Stimulated activated CD8-positive, alpha-beta memory T cell treated with anti-CD3 and anti-CD28 coated beads, Interleukin-15, amount 100 ng/mL, for 24 hours (primary cell): ENCODE measurements at places on chromosomes 4 and X.

GRCh38 chr4:21845663-21846062, 102.9 kb downstream of the KCNIP4 start:
- no peak for DNase-seq

- no peak for DNase-seq
Measured at GRCh38 chrX:130216320-130216719, 44.6 kb downstream of the RAB33A start.

DNA sequence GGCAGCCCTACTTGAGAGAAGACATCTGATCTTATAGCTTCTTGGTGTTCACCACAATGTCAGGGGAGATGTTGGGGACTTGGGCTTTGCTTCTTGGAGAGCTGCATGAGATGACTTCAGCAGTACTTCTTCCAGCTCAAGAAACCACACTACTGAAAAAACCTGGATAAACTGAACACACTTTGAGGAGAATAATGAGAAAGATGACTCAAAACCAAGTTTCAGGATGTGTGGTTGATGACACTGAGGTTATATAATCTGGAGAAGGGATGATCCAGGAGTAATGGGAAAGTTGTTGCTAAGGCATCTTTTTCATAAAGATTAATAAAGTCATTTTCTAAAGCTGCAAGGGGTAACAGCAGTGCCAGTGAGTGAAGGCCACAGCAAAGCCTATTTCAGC, 58.4 kb upstream of the PNPLA4 start:
- no peak for DNase-seq

DNA sequence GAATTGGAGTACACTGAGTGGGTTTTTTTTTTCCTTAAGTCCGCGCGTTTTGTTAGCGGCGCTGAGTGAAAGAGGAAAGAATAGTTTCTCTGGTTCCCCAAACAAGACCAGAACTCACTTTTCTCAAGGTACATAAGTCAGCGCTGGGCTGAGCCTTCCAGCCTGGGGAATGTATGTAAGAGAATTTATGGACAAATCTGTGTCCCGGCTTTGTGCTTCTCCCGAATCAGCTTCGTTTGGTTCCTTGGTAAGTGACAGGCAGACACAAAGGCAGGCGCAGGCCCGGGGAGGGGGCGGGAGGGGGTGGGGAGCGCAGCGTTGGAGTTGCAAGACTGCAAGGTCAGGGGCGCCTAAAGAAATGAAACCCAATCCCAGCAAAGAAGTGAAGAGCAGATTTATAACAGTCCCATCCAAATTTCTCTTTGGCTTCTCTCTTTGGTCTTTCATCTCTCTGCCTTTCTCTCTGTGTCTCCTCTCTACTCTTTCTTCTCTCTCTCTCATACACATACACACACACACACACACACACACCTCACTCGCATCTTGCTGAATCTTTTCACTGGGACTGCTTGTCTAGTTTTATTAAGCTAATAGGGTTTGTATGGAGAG, 981 bp downstream of the TET2 start:
- no peak for DNase-seq

DNA sequence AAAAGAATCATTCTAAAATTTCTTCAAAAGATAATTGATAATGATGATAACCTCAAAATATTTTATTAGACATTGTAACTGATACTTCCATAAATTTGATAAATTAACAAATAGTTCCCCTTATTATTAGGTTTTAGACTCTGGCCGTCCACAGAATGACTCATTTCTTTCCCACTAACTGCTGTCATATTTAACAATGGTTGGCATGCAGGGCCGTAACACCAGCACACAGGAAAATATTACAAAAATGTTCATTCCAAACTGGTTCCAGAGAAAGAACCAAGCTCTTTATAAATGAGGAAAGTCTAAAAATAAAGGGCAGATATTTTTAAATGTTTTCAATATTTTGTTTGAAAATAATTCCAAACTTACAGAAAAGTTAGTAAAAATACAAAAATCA, 28.2 kb downstream of the WDFY3 start:
- no peak for DNase-seq
